ENCODE measurements at places on chromosomes 2 and 18. TPM values are rescaled to one million over a fixed set of nuclear protein-coding genes. Genes with fewer than 3 reads are reported as not detected.

Gene CTLA4
- total RNA-seq: not detected

Gene RBM44
- 0.20 TPM for total RNA-seq

Gene SMAD7
- 2.1 TPM for total RNA-seq

Gene MFSD2B
- 0.63 TPM for total RNA-seq

Gene SLC19A3
- total RNA-seq: 12.3 TPM

Gene XIRP2
- total RNA-seq: not detected

Gene CHRNA1
- not detected for total RNA-seq

Gene DNER
- 111 TPM for total RNA-seq

Gene EDAR
- total RNA-seq: not detected

Gene SAG
- total RNA-seq: not detected

Gene ABCG8
- not detected for total RNA-seq
